Upper lobe of left lung (tissue), 6 donors: ENCODE measurements at places on chromosomes 11 and 22. TPM values are rescaled to one million over a fixed set of nuclear protein-coding genes. Genes with fewer than 3 reads are reported as not detected.

Gene TMPRSS4
- total RNA-seq = 14.3 TPM

DNA sequence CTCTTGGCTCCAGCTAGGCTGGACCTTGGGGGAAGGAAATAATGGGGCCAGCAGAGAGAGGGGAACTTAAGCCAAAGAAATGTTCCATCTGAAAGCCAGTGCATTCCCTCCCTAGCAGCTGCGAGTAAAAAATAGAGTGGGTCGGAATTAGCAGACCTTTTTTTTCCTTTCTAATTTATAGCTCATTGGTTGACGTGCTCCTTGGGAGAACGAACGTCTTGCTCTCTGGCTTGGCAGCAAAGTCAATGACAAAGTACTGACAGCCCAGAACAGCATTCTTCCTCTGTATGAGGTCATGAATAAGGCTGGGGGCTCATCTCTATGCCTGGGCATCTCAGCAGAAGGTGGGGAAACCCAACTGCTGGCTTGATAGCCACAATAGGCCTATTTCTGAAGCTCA lies 65.0 kb downstream of the SEZ6L start:
- H3K27ac ChIP-seq = no peak overlapping the region
- H3K27me3 ChIP-seq = no peaks in the 10 kb centered on the region
- DNase-seq = no peak
- no peaks in the 10 kb centered on the region for H3K4me1 ChIP-seq
- no peaks in the 10 kb centered on the region for H3K36me3 ChIP-seq

GRCh38 chr11:22768281-22768680 lies 61.3 kb downstream of the SVIP start:
- H3K27me3 ChIP-seq = no peaks in the 10 kb centered on the region
- H3K4me1 ChIP-seq = no peaks in the 10 kb centered on the region
- no peak overlapping the region for H3K4me3 ChIP-seq
- no peaks in the 10 kb centered on the region for H3K36me3 ChIP-seq

Gene OR9G1
- total RNA-seq = not detected

Gene OR56A4
- total RNA-seq = not detected

DNA sequence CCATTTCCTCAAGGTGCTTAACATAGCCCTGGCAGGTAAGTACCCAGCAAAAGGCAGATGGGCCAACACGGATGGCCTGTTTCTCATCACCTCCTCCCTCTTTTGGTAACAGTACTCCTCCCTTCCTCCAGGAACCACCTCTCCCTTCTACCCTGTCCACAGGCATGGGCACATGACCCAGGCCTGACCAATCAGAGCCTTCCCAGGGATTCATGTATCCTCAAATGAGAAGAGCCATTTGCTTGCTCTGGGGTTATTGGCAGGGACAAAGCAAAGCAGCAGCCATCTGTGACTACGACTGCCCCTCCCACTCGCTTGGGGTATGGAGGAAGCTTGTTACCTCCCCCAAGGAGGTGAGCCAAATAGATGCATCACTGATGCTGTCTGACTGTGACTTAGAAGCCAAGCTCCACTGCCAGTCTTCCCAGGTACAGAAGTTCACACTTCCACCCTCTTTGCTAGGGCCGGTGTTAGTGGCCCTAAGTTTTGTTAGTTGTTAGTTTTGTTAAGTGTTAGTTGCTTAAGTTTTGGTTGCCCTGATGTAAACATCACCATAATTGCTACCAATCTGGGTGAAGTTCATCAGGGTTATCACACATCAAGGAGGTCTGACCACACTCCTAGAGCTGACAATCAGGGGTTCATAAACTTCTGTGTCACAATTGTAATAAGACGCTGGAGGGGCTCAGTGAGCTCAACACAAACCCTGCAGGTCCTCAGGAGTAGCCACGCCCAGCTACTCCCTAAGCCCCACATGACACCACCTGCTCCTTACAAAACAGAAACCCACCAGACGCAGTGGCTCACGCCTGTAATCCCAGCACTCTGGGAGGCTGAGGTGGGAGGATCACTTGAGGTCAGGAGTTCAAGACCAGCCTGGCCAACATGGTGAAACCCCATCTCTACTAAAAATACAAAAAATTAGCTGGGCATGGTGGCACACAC lies 57.3 kb downstream of the ARFGAP3 start:
- H3K36me3 ChIP-seq = peaks cover 58% of the 10 kb centered on the region
- no peaks in the 10 kb centered on the region for H3K27me3 ChIP-seq
- H3K27ac ChIP-seq = no peak overlapping the region
- no peak overlapping the region for H3K4me3 ChIP-seq

Gene OR52E5
- total RNA-seq = not detected

- H3K4me1 ChIP-seq = peaks cover 39% of the 10 kb centered on the region
- DNase-seq = peak; percentile 82
- H3K36me3 ChIP-seq = peaks cover 34% of the 10 kb centered on the region
- H3K4me3 ChIP-seq = peak overlapping the region; percentile 85
- H3K27ac ChIP-seq = peak overlapping the region; percentile 98
- H3K27me3 ChIP-seq = no peaks in the 10 kb centered on the region
Measured at GRCh38 chr11:62602141-62603071, 741 bp upstream of the MTA2 start.

- no peak for DNase-seq
- no peak overlapping the region for H3K4me3 ChIP-seq
- H3K27ac ChIP-seq = no peak overlapping the region
- H3K27me3 ChIP-seq = no peaks in the 10 kb centered on the region
- H3K36me3 ChIP-seq = peaks cover 9% of the 10 kb centered on the region
Measured at GRCh38 chr11:34476849-34477248, 36.7 kb downstream of the ELF5 start.

DNA sequence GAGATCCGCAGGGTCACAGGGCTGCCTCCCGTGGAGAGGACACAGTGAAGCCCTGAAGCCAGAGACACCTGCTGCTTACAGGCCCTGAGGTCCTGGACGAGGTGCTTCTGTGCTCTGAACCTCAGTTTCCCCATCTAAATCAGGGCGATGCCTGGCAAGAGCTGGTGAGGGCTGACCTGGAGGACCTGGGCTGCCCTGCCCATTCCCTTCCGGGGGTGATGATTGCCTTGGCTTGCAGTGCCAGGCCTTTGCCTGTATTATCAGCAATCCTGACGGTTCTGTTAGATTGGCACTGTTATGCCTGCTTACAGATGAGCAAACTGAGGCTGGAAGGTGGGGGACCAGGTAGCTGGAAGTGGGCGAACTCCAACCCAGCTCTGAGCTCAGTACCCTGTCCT lies 7.8 kb upstream of the GTSE1 start:
- DNase-seq = no peak
- peaks cover 44% of the 10 kb centered on the region for H3K36me3 ChIP-seq
- peak overlapping the region; percentile 80 for H3K27ac ChIP-seq
- H3K4me3 ChIP-seq = no peak overlapping the region
- no peaks in the 10 kb centered on the region for H3K27me3 ChIP-seq

GRCh38 chr11:88575916-88576315 lies 238.4 kb upstream of the CTSC start:
- no peaks in the 10 kb centered on the region for H3K27me3 ChIP-seq
- no peak overlapping the region for H3K27ac ChIP-seq
- DNase-seq = no peak
- H3K4me3 ChIP-seq = no peak overlapping the region

DNA sequence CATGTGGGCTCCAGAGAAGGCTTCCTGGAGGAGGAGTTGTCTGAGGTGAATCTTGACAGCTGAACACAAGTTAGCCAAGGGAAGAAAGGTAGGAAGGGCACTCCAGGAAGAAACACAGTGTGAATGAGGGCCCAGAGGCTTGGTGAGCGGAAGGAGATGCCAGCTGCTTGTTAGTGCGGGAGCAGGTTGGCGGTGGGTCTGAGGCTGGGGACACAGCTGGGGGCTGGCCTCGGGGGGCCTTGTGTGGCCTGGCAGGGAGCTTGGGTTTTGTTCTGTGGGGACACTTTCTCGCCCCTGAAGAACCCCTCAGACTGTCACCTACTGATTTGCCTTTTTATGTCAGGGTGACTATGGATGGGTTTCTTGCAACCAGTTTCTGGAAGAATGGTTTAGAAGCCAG lies 160.0 kb downstream of the ST3GAL4 start:
- H3K4me3 ChIP-seq = no peak overlapping the region
- DNase-seq = no peak
- H3K4me1 ChIP-seq = no peaks in the 10 kb centered on the region
- no peaks in the 10 kb centered on the region for H3K27me3 ChIP-seq
- no peaks in the 10 kb centered on the region for H3K36me3 ChIP-seq

DNA sequence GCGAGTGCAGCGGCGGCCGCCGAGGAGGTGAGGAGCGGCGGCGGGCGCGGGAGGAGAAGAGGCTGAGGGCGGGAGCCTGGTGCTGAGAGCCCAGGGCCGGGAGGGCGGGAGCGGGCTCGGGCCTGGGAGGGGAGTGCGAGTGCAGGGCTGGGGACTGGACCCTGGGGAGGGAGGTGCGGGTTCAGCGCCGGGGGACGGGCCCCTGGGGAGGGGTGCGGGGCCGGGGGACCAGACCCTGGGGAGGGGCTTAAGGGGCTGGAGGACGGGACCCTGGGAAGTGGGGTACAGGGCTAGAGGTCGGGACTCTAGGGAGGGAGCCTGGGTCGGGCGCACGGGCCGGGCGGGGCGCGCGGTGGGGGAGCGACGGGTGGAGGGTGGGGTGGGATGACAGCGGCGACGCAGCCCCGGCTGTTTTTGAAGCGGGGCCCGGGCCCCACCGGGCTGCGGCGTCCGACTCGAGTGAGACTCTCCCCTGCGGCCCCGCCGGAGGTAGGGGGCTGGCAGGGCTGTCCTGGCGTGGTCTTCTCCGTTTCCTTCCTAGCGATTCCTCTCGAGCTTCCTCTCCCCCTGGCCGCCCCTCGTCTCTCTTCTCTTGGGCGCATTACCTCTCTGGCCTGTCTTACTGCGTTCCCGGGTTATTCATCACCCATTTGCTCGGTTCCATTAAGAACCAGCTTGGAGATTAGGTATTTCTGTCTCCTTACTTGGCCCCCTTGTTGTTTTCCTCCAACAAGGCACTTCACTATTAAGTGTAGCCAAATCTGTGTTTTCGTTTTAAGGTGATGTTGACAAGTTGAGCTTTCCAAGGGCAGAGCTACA lies 754 bp downstream of the NUP50 start:
- peaks cover 48% of the 10 kb centered on the region for H3K4me1 ChIP-seq
- peak; percentile 89 for DNase-seq
- H3K4me3 ChIP-seq = peak overlapping the region; percentile 95
- H3K36me3 ChIP-seq = peaks cover 3% of the 10 kb centered on the region
- peak overlapping the region; percentile 98 for H3K27ac ChIP-seq

Gene PANX3
- not detected for total RNA-seq

Gene KRTAP5-7
- total RNA-seq = not detected

Gene NLRP6
- total RNA-seq = 1.3 TPM

GRCh38 chr11:85735876-85736460 lies 50.0 kb upstream of the CCDC89 start:
- no peaks in the 10 kb centered on the region for H3K27me3 ChIP-seq
- H3K36me3 ChIP-seq = no peaks in the 10 kb centered on the region
- peak overlapping the region; percentile 36 for H3K27ac ChIP-seq

Gene PATZ1
- 24.1 TPM for total RNA-seq

Gene CEND1
- not detected for total RNA-seq

Gene CXCR5
- 0.17 TPM for total RNA-seq

- no peaks in the 10 kb centered on the region for H3K36me3 ChIP-seq
- H3K27me3 ChIP-seq = no peaks in the 10 kb centered on the region
- no peak overlapping the region for H3K27ac ChIP-seq
- no peak overlapping the region for H3K4me3 ChIP-seq
- no peak for DNase-seq
- H3K4me1 ChIP-seq = no peaks in the 10 kb centered on the region
Measured at GRCh38 chr11:128048121-128048520, 539.2 kb downstream of the ETS1 start.
